ENCODE measurements at places on chromosomes 7 and 10.

DNA sequence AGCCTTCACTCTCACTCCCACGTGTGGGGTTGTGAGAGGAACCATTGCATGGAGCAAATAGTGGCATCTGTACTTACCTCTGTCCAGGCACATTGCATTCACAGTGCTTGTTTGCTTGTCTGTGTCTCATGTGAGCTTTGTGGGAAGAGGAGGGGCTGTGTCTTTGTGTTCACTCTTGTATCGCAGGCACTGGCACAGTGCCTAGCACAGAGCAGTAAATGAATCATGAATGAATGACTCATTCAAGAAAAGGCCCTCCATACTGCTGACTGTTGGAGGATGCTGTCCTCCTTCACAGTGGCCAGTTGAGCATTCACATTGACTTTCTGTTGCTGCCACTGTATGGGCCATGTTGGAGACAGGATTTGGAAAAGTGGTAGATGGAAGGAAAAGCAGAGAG is 125.3 kb downstream of the SORCS3 start:
- no peak for DNase-seq

GRCh38 chr7:121529003-121529402 is 132.9 kb upstream of the FAM3C start:
- no peak for DNase-seq

- no peak for DNase-seq
These were observed 951.0 kb downstream of the TYW1 start for GRCh38 chr7:67947646-67948045.

DNA sequence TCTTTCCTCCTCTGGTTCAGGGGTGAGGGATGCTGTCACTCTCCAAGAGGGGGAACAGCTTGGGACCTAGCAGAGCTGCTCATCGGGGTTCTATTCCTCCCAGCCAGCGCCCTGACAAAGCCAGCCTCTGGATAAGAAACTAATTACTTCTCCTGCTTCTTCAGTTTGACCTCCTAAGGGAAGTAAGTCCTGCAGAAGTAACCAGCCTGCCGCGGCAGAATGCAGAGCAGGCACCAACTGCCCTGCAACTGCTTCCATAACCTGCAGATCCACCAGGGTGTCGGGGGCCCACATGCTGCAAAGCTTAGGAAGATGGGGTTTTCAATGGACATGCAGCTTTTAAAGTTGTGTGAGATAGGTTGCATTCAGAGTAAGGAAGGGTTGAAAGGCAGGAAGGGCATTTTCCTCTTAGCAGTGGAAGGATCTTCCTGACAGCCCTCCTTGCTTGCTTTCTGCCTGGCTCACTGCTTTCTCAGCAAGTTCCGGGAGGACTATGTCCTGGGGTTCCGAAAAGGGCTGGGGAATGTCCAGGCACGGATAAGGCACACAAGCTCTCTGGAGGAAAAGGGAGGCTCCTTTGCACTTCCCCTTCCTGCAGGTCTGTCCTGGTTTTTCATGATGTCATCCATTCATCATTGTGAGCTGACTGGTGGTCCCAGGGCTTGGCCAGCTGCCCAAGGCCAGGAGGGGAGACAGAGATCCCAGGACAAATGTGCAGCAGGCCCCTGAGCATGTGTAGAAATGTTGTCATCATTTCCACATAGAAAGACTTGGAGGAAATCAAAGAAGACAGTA is 24.3 kb upstream of the CALU start:
- DNase-seq: no peak

DNA sequence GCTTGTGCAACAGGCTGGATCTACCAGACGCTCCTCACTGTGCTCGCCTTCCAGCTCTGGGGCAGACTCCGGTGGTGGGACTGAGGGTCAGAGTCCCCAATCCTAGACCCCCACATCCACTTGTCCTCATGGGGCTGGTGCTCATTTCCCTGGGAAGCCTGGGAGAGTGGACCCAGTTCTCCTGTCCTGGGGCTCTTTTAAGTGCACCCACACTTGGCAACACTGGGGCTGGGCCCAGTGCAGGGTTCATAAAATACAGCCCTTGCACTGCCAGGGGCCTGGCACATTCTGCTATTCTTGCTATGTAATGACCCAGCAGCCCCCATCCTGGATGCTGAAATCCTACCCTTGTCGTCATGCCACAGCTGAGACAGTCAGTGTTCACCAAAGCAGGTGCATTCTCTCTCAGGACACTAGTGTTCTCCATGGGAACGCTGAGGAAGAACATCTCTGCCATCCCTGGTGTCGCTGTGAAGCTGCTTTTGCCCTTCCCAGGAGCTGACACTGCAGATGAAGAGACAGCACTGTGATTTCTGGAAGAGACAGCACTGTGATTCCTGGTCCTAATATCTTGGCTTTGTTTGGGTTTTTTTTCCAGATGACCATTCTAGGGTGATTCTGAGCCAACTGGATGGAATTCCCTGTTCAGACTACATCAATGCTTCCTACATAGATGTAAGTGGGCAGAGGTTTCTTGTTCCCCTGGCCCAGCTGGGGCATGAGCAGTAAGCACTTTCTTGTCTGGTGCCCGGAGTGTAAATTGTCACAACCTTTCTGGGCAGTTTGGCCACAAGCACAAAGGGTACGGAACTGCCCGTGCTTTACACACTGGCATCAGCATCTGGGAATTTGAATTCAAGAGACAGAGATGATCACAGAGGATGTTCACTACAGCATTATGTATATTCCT is 65.6 kb downstream of the MKI67 start:
- no peak for DNase-seq
